Stimulated activated CD8-positive, alpha-beta memory T cell treated with anti-CD3 and anti-CD28 coated beads, Interleukin-7, amount 100 ng/mL, for 1 hour (primary cell): ENCODE measurements at places on chromosomes 11 and 22.
A peak's percentile ranks its signal among the peaks of the same experiment; 100 is the strongest.

- DNase-seq = no peak
Measured at GRCh38 chr22:42389143-42389542, 43.1 kb downstream of the NFAM1 start.

GRCh38 chr11:72015511-72016061 is 16.9 kb downstream of the IL18BP start:
- no peak for DNase-seq

GRCh38 chr11:61820174-61820573 is 3.4 kb upstream of the FADS1 start:
- no peak for DNase-seq

- DNase-seq = no peak
Measured at GRCh38 chr11:17472467-17472866, 4.2 kb downstream of the ABCC8 start.

DNA sequence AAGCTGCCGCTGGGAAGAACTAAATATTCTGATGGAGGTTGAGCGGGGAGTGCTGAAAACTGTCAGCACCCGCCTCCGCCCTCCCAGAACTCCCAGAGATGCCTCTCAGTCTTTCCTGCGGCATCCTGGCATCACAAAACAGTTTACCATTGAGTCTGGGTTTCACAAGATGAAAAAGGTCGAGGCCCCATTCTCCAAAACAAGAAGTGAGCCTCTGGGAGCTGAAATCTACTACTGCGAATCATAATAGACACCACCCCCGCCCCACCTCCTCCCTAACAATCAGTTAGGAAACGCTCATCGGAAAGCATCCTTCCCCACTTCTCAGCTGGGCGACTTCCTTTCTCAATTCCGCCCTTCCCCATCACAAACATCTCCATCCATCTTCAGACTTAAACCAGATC is 1.0 kb downstream of the SUN2 start:
- no peak for DNase-seq

DNA sequence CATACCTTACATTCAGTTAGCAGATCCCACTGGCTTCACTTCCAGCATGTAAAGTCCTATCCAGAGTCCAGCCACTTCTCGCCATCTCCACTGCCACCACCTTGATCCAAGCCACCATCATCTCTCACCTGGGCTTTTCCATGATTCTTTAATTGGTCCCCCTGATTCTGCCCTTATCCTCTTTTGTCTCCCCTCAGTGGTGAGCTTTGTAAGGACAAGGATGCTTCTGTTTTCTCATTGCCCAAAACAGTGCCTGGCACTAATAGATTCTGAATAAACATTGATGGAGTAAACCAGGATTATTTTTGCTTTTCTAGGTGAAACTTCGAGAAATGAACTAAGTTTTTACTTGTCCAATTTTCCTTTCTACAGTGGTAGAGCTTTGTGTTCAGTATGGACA is 4.4 kb downstream of the POLA2 start:
- DNase-seq = no peak

DNA sequence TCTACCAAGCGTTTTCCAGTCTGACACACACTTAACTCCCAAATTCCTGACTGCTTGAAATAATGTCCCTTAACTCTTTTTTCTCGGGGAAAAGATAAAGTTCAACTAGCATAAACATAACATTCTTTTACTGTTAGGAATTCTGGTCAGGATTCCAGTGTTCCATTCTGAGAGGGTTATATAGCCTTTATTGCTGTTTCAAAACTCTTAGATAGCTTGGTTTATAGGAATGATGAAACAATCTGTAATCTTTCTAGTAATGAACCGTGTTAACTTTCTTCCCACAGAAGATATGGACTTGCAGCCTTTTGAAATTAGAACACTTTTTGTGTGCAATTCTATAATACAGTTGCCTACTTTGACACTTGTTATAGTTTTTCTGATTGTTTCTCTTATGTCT is 8.6 kb downstream of the REXO2 start:
- DNase-seq = no peak

GRCh38 chr22:43532301-43533155 is 120.7 kb downstream of the MPPED1 start:
- DNase-seq = no peak

DNA sequence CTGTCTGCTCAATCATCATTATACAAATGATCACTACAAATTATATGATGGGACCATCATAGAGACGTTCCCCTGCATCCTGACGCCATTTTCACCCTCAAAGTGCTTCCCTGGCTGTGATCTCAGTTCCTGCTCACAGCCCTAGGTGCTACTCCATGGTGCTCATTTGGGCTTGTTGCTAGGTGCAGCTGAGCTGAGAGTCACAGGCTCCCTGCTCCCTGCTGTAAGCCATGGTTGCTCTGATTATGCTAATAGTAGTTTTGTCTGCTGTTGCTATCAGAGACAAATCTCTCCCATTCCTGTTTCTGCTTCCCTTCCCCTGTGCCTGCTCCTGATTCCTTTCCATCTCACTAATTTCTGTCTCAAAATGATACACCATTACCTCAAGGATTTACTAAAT is 474.3 kb downstream of the METTL15 start:
- DNase-seq = no peak

GRCh38 chr11:4926608-4927007 is 2.5 kb upstream of the OR51G1 start:
- no peak for DNase-seq

DNA sequence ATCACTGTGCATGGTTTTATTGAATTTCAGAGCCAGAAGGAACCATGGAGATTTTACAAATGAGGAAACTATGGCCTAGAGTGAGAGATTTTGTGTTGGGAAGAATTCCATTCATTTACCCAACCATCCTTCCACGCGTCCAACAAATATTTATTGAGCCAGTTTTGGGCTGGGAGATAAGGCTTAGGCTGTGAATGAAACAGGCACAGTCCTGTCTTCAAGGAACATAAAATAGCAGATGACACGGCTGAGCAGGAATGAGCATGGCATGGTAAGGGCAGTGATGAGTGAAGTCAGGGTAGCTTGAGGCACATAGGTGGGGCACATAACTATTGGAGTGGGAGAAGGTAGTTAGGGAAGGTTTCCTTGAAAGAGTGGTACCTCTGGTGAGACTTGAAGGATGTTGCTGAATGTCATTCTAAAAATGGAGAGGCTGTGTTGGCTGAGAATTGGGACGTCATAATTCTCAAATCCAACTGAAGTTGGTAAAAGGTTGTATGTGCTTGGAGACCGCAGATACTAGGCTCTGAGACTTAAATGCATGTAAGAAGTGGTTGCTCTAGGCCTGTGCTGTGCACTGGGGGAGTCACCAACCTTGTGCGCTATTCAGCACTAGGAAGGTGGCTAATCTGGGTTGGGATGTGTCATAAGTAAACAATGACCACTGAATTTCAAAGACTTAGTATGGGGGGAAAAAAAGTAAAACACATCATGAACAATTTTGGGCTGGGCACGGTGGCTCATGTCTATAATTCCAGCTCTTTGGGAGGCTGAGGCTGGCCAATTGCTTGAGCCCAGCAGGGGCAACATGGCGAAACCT is 51.9 kb downstream of the TEAD1 start:
- DNase-seq = no peak

DNA sequence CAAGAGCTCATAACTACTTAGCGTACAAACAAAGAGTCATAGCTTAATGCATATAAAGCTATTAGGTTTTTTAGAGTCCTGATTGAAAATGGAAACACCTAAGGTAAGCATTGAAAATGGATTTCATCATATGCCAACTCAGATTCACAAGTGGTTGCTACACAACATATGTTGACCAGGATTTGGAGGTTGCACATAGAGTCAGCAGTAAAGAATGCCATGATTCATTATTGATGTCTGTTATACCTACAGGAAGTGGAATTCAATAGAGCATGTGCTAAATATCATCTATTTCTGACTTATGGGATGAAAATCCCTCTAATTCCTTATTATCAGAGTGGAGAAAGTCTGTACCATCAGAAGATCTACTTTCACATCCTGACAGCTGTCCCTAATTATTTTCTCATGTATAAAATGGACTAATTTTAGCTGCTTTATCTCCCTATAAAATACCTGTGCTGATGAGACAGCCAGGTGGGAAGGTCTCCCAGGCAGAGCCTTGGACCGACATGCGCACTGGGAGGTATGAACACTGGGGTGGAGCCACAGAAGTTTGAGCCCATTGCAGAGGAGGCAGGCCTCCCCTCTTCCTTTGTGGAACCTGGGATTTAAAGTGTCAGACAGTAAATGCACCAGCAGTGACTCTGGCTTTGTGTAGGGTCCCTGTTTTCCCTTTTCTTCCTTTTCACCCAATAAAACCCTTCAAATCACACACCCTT is 204.2 kb downstream of the AASDHPPT start:
- DNase-seq = no peak

DNA sequence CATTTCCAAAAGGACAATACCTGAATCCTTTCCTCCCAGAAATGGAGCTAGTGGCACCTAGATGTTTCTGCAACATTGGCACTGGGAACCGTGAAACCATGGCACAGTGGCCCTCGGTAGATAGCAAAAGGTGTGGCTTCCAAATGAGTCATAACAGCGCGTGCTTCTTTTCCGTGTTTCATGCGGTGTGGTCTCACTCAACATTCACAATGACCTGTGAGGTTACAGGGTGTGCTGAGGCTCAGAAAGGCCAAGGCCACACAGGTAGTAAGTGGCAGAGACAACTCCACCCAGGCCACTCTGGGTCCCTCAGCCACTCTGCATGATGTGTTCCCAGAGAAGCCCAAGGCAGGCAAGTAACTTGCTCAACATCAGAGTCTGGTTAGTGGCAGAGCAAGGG is 67.4 kb downstream of the TP53I11 start:
- no peak for DNase-seq

GRCh38 chr11:71322192-71322735 is 69.9 kb upstream of the SHANK2 start:
- DNase-seq = no peak

DNA sequence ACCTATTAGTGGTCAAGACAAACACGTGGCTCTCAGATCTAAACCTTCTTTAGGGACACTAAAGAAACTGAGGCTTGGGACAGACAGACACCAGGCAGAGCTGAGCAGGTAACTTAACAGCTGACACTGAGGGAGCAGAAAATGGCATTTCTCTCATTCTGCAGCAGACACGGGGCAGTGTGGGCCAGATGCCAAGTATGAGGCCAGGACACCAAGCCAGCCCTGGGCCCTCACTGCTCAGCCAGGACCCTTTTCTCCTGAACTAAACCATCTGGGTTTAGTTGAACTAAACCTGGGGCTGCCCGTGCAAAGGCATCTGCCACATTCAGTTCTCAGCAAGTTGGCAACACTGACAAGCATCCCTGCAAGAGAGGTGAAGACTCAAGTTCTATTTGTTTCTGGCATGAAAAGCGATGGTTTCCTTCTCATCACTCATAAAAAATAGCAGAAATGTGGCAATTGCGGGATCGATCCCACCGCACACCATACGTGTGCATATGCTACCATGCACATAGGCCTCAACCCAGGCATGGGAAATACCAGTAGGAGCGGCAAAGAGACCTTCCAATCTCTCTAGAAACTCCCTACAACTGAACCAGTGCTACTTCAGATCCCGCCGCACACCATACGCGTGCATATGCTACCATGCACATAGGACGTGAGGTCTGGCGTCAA is 100.1 kb upstream of the BID start:
- no peak for DNase-seq

DNA sequence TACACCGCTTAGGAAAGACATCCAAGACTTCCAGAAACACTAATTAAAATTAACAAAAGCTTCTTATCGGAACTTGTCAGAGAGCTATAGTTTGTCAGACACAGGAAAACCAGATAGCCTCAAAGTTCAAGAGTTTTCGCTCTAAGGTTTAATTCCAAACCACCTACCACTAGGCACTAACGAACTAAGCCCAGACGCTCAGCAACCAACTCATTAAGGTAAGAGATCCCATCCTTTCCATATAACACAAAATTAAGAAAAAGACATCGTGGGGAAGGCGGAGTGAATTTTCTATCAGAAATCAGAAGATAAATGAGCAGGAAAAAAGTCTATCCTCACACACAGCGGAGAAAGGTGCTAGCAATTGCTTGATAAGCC is 382 bp downstream of the IMMP1L start:
- DNase-seq = no peak

DNA sequence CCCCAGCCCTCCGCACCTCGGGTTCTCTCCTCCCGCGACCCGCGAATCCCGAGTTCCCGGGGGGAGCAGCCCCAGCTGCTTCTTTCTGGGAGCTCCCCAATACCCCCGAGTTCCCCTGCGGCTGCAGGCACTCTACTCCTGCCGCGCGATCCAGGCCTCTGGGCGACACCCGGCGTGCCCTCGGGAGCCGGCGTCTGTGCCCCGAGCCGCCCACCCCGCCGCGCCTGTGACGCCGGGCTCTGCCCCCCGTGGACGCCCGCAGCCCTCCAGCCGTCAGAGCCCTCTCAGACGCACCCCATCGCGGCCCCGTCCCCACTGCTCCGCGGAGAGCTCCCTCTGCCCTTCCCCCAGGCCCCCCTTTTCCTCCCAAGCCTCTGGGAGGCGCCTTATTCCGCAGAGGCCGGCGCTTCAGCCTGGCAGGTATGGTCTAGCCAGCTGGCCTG is 422 bp downstream of the GLB1L2 start:
- DNase-seq = no peak

GRCh38 chr11:75547617-75548058 is 14.4 kb upstream of the SERPINH1 start:
- no peak for DNase-seq

GRCh38 chr22:23820748-23821211 is 18.0 kb downstream of the DERL3 start:
- no peak for DNase-seq

DNA sequence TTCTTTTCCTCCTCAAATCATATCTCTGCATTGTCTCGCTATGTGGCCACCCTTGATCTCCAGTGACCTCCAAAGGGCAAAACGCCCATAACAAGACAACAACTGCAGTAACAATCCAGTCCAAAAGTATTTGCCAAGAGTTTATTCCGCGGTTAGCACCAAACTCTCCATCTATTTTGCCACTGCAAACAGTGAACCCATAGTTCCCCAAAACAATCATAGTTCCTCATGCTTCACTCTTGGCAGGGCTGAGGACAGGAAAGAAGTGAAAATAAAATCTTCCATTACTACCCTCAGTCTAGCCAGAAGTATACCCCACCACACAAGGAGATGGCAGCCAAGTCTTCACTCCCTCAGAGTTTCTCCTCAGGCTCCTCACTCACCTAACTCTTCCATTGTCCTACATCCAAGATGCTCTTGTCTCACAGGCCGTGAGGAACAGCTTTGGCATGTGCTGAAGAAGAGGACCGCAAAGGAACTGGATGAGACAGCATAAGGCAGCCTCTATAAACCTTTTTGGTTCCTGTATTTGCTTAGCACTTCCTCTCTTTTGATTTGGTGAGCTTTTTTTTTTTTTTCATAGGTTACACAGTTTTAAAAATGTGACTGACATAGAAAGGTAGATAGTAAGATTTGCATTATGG is at the start of gene LPXN:
Gene LPXN, minus strand, starts transcription at position 480 of the 644 bp plus-strand sequence. Its CDS starts 84 bp downstream, at position 396.
- DNase-seq = peak; percentile 18

- DNase-seq = no peak
Measured at GRCh38 chr22:43154887-43155536, 3.7 kb downstream of the TSPO start.

- no peak for DNase-seq
Measured at GRCh38 chr11:74662487-74663103, 68.6 kb downstream of the CHRDL2 start.
